ENCODE measurements at places on chromosomes 3 and 15.

DNA sequence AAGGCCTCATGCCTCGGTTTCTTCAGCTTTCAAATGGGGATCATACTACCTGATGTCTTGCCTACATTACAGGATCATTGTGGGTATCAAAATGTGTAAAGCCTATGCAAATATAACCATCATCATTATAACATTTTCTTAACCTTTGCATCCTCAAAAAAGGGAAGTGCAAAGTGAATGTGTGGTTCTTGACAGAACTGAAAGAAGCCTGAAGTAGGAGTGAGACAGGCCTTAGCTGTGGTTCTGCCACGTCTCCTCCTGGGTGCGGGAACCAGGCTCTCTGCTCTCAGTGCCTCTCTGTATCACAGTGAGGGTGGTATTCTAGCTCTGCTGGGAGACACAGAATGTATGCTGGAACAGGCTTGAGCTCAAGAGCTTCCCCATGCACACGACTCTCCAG, 316.9 kb upstream of the ICE2 start:
- no peak for DNase-seq

DNA sequence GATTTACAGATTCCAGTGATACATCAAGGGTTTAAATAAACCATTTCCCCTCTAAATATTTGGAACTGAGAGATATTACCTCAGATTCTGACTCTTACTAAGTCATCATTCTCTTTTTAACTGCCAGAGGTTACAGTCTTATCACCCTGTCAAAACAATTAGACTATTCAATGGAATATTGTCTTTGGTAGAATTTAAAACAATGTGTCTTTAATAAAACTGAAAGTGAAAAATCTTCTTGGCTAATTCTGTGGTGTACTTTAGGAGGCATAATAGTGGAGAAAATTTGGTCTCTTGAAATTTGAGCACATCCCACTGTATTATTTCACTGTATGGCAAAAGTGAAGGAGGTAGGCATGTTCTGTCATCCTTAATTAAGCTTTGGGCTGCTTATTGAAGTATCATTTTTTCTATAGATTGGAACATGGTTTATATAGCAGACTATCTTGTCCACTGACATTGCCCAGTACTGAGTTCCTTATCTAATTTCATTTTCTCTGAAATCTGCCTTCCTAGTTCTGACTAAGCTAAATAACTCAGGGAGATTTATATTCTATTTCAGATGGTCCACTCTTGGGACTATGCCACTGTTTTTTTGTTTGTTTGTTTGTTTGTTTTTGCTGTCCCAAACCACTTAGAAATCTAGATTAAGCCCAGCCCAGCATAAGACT, 48.0 kb upstream of the UTS2B start:
- DNase-seq = no peak

GRCh38 chr3:160343132-160343531, 55.9 kb downstream of the IFT80 start:
- DNase-seq = no peak

GRCh38 chr3:44159696-44160300, 81.9 kb upstream of the TOPAZ1 start:
- DNase-seq = no peak

- DNase-seq = no peak
Measured at GRCh38 chr3:197546307-197547085, 9.3 kb downstream of the BDH1 start.

GRCh38 chr3:106398891-106399600, 530.2 kb upstream of the CBLB start:
- DNase-seq = no peak

DNA sequence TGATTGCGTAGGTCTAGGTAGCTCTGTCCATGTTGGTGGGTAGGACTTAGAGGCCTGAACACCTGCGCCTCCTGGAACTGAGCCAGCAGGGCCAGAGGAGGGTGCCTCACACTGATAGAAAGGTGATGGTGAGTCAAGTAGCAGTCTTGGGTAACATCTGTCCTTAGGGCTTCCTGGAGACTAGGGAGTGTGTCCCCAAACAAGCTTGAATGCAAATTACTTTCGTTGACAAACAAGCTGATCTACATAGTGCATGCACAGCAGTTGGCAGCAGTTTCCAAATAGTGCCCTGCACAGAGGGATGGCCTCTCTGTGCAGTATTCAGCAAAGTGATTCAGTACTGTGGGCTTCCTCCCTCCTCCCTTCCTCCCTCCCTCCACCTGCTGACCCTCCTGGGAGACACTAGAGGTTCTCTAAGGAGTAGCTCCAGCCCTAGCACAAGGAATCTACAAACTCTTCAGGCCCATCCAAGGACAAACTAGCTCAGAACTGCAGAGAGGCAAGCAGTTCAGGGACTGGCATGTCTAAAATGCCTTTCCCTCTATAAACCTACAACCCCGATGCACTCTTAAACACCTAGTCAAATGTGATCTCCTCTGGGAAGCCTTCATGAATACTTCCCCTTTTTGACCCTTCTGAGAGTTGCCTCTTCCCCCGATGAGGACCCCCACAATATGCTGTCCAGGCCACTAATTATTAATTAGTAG, 61.0 kb downstream of the TLE3 start:
- peak; percentile 68 for DNase-seq

GRCh38 chr3:25349095-25349494, 79.0 kb upstream of the RARB start:
- DNase-seq = no peak
